NCI-H510A (cell line): ENCODE measurements at places on chromosomes 5 and 9.

- DNase-seq = no peak
Observed at GRCh38 chr9:135906291-135907005, 898 bp downstream of the CAMSAP1 start.

DNA sequence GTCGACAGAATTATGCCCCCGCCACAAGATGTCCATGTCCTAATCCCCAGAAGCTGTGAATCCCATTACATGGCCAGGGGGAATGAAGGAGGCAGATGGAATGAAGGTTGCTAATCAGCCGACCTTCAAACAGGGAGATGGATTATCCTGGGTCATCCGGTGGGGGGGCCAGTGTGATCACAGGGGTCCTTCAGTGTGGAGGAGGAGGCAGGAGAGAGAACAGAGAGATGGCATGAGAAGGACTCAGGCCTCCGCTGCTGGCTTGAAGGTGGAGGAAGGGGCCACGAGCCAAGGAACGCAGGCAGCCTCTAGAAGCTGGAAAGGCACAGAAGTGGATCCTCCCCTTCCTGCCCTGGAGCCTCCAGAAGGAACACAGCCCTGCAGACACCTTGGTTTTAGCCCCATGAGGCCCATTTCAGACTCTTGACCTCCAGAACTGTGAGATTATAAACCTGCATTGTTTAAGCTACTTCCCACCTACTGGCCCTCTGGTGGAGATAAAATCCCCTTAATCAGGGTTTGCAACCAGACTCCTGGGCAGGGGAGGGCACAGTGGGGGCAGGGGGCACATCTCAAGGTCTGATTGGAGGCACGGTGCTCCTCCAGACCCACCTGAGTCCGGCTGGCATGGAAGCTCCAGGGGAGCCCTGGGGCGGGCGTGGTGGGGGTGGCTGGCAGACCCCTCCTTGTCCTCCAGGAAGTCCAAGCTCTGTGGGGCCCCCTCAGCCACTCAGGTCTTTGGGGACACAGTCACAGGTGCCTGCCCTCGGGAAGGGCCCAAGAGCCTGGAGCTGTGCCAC, 13.8 kb downstream of the PTGES2 start:
- DNase-seq = no peak

- no peak for DNase-seq
Observed at GRCh38 chr5:89534331-89534730, 651.3 kb upstream of the MEF2C start.

GRCh38 chr9:11893331-11893730, 799.9 kb upstream of the TYRP1 start:
- no peak for DNase-seq

DNA sequence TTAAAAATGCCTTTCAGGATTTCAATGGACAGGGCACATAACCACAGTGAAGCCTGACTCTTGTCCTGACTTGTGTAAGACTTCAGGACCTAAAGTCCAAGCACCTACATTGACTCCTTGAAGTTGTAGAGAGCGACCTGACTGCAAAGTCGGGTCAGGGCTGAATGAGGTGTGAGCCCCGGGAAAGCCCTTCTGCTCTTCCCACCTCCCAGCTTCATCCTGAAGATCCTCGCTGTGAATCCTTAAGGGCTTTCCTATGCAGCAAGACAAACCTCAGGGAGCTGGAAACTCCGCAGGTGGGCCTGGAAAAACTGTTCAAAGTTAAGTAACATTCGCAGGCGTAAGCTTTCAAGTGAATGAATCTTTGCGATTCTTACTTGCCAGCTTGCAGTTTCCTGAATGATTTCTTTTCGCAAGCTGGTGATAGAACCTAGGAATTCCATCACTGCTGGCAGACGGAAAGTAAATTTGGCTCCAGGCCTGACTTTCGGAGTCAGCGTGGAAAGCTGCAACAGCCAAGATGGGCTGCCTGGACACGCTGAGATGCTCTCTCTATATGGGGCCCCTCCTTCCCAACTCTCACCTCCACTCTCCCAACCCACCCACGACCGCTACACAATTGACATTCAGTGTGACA, 10.9 kb downstream of the SEMA5A start:
- DNase-seq = no peak

GRCh38 chr5:3350781-3351180, 244.9 kb upstream of the IRX1 start:
- no peak for DNase-seq

- DNase-seq = no peak
Observed at GRCh38 chr5:61805101-61805500, 473.0 kb downstream of the ZSWIM6 start.

DNA sequence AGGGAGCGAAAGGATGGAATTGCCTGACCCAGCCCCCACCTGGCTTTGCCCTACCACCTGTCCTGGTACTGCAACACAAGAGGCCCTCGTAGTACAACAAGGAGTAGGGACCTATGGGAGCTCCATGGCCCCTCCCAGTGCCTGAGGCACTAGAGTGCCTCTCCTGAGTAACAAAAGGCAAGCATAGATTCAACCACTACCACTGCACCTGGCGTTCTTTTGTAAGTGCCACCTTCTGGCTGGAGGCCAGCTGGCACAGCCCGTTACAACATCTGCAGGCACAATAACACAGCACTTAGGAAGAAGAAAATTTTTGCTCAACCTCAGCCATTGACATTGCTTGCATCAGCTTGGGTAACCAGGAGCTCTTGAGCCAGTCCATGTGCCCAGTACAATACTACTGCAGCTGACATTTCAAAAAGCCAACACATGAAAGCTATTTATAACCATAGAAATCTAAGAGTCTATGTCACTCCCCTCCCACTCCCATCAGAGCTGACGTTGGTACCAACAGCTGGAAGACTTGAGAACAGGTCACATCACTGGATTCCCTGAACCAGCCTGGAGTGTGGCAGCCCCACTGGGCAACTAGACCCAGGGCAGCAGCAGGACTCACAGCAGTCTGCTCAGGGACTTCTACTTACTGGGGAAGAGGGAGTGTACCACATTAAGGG, 17.7 kb upstream of the FAM174A start:
- peak; percentile 93 for DNase-seq

DNA sequence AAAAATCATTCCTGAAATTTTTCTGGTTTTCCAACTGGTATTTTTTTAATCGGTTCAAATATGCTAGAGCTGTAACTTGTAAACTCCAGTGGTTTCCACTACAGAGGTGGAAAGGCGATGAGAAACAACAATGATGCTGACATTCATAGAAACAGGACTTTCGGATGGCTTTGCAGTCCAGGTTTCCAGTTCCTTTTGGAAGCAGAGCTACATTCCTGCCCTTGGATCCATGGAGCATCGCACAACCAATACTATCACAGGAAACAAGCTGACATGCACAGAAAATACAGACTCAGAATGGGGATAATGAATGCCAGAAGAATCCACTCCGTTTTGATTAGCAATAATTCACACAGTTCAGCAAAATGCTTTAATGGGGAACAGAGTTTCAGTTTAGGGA, 140.0 kb downstream of the EPB41L4A start:
- DNase-seq = no peak

GRCh38 chr9:69946800-69947437, 96.7 kb upstream of the MAMDC2 start:
- DNase-seq = no peak

- DNase-seq = no peak
Observed at GRCh38 chr9:1522219-1522767, 472.1 kb downstream of the DMRT2 start.

DNA sequence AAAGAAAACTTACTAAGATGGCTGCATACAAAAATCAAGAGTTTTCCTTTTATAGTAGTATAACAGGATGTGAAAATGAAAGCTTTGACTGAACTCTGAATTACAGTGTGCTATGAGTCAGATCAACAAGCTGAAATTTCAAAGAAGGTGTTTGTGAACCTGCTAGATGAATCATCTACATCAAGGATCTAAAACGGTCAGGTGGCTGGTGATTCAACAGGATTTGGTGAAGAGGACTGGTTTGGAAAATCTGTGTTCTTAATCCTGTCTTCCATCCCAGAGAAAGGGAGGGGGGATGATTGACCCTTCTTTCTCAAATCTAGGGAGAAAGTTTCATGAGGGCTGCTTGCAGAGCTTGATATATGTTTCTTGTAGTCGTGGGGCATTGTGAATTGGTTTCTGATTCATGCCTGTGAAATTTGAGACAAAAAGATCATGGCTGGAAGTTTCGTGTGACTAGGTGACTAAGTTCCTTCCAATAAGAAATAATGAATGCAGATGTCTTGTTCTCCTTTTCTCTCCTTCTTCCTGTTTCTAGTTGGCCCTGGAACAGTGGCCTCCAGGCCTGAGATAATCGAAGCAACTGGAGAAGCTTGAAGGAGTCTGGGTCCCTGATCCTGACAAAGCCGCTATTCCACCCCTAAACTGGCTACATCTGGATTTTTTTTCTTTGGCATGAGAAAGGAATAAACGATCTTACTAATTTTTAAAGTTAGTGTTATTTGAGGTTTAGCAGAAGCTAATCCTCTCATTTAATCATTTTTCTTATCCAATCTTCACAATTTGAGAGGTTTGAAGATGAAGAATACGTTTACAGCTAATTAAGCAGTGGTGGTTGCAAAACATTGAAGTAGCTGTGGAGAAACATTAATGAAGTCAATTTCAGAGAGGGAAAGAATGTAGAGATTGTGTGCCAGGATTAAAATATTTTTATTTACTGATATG, 67.2 kb downstream of the MRPS30 start:
- no peak for DNase-seq

- DNase-seq = no peak
Observed at GRCh38 chr5:1310118-1310517, 15.2 kb upstream of the TERT start.

- no peak for DNase-seq
Observed at GRCh38 chr9:26219961-26220360, 541.7 kb upstream of the TUSC1 start.

GRCh38 chr5:102873379-102873932, 118.4 kb downstream of the PAM start:
- no peak for DNase-seq

- DNase-seq = no peak
Observed at GRCh38 chr5:93899026-93899600, 157.7 kb upstream of the POU5F2 start.
